ENCODE measurements at places on chromosomes 11 and 22. TPM values are rescaled to one million over a fixed set of nuclear protein-coding genes. Genes with fewer than 3 reads are reported as not detected.

OR51B5 gene
- total RNA-seq, result not detected

PHOX2A gene
- total RNA-seq, result not detected

OR52I2 gene
- not detected for total RNA-seq

- DNase-seq, result no peak
Measured at GRCh38 chr11:4092026-4092425, 2.6 kb upstream of the RRM1 start.

DNA sequence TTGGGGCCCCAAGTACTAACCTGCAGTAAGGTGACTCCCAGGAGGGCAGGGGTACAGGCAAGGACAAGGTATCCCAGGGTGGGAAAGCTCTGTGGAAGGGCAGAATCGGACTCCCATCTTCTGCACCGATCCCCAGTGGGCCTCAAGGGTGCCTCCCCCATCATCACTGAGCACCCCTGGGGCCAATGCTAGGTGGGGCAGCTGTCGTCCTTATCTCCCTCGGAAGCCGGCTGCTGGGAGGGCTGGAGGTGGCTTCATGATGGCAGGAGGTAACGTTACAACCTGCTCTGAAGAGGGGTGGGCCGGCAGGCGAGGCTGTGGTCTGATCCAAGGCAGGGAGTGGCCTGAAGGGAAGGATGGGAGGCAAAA lies 87.6 kb upstream of the LINC01488 start:
- no peak for DNase-seq

- no peak for DNase-seq
Measured at GRCh38 chr11:5500393-5500801, 9.4 kb downstream of the UBQLN3 start.

DNA sequence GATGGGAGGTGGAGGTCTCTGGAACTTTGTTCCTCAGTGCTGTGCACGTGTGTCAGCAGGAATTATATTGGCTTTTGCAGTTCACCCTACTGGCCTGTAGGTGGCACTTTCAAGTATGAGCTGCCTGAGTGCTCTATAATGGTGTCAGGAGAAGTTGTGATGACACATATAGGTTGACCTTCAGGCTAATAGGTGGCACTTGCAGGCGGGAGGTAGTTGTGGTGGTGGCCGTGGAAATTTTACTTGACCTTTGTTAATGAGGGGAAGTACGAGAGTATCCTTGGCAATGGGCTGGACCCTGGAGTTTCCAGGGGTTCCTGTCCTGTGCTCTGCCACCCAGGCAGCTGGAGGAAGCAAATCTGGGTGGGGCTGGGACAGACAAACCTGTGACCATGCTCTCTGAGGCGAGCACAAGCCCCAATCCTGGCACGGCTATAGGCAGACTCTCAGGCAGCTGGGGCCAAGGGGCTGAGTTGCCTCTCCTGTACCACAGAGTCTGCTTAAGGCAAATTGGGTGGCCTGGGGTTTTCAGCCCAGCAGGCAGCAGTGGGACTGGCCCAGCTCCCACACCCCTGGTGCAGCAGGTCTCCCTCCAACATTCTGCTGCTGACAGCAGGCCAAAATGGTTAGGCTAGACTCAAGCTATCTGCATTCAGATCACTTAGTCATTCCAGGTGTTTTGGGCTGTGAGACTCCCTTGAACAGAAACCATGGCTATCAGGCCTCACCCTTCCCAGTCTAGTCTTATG lies 147.5 kb upstream of the CTSC start:
- peak; percentile 32 for DNase-seq

DNA sequence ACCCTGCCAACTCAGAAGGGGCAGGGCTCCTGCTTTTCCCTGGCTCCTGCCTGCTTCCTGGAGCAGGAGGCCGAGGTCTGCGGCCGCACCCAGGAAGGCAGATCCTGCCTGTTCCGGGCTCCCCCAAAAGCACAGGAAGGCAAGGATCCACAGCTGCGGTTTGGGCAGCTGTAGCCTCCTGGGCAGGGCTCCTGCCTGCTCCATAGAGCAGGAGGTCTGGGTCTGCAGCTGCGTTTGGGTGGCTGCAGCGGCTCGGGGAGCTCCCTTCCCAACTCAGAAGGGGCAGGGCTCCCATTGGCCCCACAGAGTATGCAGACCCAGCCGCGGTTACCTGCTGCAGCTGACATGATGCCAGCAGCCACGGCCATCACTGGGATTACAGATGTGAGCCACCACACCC lies 5.5 kb downstream of the UPK2 start:
- no peak for DNase-seq
